Osteocyte (in vitro differentiated cells): ENCODE measurements at places on chromosomes 2 and 18. TPM values are rescaled to one million over a fixed set of nuclear protein-coding genes. Genes with fewer than 3 reads are reported as not detected.

Gene PLEK
- 0.19 TPM in 1 of 2 replicates, not detected in the other for total RNA-seq

Gene SLC19A3
- total RNA-seq = not detected in 2 replicates

GRCh38 chr18:61549416-61549815 lies 216.2 kb downstream of the CDH20 start:
- no peaks in the 10 kb centered on the region for H3K27me3 ChIP-seq
- peaks cover 31% of the 10 kb centered on the region for H3K4me1 ChIP-seq
- H3K36me3 ChIP-seq = no peaks in the 10 kb centered on the region
- no peak overlapping the region for H3K4me3 ChIP-seq

DNA sequence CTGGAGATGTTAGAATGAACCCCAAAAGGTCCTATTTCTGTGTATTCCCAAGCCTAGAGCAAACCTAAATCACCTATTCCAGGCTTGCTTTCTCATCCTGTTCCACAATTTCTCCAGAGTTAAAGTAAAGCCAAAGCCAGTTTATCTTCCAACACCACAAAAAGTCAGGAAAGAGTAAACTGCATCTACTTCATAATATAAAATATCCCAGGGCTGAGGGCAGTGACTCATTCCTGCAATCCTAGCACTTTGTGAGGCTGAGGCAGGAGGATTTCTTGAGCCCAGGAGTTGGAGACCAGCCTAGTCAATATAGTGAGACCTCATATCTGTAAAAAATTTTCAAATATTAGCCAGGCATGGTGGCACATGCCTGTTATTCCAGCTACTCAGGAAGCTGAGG lies 241.4 kb downstream of the CDH20 start:
- H3K27ac ChIP-seq = no peak overlapping the region
- peaks cover 39% of the 10 kb centered on the region for H3K4me1 ChIP-seq
- H3K27me3 ChIP-seq = no peaks in the 10 kb centered on the region
- H3K36me3 ChIP-seq = peaks cover 5% of the 10 kb centered on the region

- DNase-seq = no peak
- H3K27me3 ChIP-seq = no peaks in the 10 kb centered on the region
- peaks cover 7% of the 10 kb centered on the region for H3K36me3 ChIP-seq
- peaks cover 83% of the 10 kb centered on the region for H3K4me1 ChIP-seq
- no peak overlapping the region for H3K4me3 ChIP-seq
These were observed 82.3 kb downstream of the STPG4 start for GRCh38 chr2:47072728-47073191.

DNA sequence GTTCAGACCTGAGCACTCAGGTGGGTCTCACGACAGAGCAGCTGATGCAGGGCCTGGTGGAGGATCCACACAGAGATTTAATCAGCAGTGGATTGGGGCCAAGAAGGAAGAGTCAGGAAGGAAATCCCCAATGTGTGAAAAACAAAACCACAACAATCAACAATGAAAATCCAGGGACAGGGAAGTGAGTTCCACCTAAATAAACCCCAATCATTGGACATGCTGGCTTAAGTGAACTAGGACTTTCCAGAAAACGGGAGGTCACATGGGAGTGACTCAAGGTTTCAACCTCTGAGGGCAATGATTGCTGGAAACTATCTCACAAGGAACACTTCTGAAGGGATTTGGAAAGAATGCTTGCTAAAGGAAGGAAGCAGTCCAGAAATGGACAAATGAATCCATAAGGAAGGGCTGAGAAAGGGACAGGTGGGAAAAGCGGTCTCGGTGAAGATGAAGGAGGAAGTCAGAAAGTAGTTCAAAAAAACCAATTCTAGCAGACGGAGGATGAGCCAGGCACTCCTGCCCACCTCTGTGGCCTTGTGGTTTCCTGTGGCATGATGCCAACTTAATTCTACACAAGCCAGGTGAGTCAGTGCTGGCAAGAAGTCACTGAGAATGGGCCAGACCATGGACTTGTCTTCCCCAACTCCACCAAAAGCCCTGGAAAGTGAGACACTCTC lies 15.4 kb upstream of the XDH start:
- DNase-seq = no peak
- H3K36me3 ChIP-seq = no peaks in the 10 kb centered on the region
- H3K27me3 ChIP-seq = no peaks in the 10 kb centered on the region
- H3K4me3 ChIP-seq = no peak overlapping the region
- peaks cover 6% of the 10 kb centered on the region for H3K4me1 ChIP-seq
- H3K27ac ChIP-seq = no peak overlapping the region
